Stimulated activated CD4-positive, alpha-beta T cell treated with anti-CD3 and anti-CD28 coated beads, Interleukin-2, amount 100 ng/mL, for 24 hours (primary cell): ENCODE measurements at places on chromosomes 1 and 21.

GRCh38 chr1:203691447-203691846 is 64.8 kb downstream of the ATP2B4 start:
- no peak for DNase-seq

DNA sequence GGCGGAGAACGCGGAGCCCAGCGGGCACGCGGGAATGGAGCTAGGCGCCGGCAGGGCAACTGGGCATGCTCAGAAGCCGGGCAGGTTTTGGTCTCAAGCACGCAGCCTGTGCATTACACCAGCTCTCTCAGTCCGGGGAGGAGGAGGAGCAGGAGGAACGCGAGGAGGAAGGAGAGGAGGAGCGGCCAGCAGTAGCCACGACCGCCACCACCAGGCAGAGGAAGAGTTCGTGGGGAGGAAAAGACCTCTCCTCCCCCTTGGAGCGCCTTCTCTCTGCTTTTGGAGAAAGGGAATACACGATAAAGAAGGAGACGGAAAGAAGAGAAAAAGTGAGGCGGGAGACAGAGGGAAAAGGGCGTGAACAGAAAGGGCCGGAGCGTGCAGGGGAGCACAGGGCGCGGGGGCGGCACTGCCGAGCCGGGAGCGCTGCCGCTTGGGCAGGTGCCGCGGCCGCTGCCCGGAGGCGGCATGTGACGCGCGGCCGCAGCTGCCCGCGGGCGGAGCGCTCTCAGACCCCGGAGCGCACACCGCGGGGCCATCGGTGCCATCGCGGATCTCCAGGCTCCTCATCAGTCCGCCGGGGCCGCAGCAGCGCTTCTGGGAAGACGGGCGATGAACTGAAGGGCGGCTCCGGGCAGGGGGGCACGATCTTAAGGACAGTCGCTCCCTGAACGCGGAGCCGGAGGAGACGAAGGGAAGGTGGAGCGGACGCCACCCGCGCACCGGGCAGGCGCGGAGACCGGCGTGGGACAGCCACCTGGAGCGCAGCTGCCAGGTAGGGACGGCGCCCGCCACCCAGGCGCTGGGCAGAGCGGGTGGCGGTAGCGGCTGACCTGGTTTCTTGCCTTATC is at the start of gene CHRM3:
Gene CHRM3, plus strand, starts transcription at position 116 of the 851 bp plus-strand sequence. CDS start 520,884 bp downstream, outside the sequence.
- DNase-seq, result peak; percentile 52

DNA sequence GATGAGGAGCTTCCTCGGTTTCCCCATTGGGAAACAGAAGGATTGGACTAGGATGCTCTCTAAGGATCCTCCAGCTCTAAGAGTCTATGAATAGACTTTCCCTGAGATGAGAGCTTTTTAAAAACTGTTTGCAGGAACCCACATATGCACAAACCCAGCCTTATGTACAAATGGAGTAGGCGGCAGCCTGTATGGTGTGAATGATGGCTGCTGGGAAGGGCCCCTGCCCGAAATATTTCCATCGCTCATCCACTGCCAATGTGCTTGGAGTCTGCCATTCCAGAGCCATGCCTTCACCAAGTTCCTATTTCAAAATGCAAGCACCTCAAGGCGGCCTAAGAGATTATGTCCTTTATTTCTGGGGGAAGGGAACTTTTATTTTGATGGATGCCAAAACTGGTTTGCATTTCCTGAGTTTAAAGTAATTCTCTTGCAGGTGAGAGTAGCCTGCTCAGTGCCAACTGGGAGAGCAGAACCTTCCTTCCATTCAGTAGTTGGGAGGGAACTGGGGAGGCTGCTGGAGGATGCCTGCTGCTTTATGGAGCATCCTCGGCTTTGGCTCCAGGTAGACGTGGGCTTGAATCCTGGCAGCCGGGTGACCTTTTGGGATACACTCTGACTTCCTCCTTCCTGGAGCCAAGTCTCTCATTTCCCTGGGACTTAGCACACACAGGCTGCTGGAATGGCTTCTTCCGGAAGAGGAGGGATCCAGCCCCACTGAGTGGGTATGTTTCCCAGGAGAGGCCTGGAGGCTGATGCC is 165.9 kb downstream of the ACTL8 start:
- no peak for DNase-seq

DNA sequence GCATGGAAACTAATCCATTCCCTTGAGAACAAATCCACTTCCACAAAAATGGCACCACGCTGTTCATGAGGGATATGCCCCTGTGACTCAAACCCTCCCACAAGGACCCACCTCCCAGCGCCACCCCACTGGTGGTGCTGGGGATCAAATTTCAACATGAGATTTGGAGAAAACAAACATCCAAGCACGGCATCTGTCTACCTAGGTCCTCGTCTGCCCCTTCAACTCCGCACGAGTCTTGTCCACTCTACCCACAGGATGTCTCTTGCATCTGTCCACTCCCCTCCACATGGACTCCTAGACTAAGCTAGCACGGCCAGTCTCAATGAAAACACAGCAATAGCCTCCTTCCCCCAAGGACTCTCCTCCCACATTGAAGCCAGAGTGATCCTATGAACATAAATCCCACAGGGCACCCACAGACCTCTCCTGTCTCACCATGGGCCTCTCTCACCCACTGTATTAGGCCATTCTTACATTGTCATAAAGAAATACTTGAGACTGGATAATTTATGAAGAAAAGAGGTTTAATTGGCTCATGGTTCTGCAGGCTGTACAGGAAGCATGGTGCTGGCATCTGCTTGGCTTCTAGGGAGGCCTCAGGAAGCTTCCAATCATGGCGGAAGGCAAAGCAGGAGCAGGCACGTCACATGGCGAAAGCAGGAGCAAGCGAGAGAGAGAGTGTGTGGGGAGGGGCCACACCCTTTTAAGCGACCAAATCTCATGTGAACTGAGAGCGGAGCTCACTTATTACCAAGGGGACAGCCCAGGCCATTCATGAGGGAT is 101.4 kb downstream of the TOMM20 start:
- DNase-seq, result no peak

DNA sequence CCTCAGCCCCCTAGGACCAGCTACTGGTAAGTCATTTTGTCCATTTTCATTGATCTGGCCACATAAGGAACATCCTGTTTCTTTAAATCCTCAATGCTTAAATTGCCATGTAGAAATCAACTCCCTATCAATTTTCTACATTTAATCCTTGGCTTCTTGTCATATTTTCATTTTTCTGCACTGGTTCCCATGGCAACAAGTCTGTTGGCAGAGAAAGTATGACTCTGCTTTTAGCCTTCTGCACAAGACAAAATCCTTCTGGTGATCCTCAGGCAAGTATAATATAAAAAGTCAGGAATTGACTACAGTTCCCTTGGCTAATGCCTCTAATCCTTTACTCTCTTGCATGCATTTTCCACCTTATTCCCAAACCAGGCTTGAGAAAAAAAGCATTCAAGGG is 65.0 kb downstream of the LRRC40 start:
- DNase-seq, result no peak

DNA sequence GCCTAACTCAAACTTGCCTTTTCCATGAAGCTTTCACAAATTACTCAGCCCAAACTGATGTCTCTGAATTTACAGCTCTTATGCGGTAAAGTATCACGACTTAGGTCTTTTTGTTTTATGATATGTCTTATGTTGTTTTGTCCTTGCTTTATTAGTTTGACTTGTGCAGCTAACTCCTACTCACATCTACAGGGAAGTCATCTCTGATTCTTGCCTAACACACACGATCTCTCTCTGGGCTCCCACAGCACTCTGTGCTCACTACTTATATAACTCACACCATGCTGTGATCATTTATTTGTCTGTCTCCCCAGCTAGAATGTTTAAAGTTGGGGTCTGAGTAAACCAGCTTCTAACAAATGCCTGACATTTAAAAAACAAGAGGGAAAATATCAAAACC is 9.3 kb upstream of the PI4KB start:
- no peak for DNase-seq

DNA sequence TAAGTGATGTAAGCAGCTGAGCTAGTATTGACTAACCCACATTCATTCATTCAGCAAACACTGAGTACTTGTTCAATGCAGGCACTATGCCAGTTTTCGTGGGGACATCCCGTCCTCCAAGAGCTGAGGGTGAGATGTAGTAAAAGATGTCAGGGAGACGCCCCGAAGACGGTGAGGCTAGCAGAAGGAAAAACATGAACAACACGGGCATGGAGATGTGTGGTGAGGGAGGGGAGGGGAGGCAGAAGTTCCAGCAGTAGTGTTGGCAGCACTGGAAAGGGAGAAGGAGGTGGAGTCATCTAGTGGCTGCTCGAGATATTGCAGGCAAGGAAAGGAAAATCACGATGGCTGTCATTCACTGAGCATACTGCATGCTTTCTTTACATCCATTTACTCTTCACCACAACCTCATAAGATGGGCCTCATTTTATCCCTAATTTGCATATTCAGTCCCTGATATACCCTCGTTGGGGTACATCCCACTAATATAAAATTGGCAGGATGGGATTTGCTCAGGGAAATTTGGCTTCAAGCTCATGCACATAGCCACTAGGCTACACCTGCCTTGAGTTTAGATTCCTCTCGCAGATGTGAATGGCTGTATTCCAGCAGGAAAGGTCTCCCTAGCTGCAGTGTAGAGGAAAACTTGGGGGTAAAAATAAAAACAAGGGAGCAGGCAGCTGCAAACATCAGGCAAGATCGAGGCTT is 14.5 kb downstream of the PDZK1IP1 start:
- peak; percentile 58 for DNase-seq

- DNase-seq, result no peak
Observed at GRCh38 chr1:87126886-87127505, 201.7 kb upstream of the LMO4 start.

GRCh38 chr1:115976062-115976920 is at the start of gene SLC22A15:
TSS of gene SLC22A15 (plus strand) at chr1:115976513. CDS start at chr1:115976628, 115 bp downstream.
- DNase-seq, result peak; percentile 43

DNA sequence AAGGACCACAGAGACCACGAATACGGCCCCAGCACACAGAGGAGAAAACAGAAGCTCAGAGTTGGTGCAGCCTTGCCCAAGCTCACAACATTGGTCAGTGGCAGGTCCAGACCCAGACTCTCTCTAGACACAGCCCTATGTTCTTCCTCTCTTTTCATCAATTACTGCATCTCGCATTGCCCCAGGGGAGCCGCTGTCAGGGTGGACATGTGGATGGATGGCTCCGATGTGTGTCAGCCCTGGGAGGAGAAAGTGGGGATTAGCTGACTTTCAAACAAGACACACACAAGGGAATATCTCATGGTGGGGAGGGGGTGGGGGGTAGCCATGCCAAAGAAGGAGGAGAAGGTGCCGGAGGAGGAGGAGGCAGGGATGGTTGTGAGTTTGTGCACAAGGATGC is 556.8 kb downstream of the NPHP4 start:
- no peak for DNase-seq

- DNase-seq, result no peak
Observed at GRCh38 chr1:101205457-101205856, 31.4 kb upstream of the S1PR1 start.

GRCh38 chr1:198913667-198914066 is 274.8 kb downstream of the PTPRC start:
- DNase-seq, result no peak

- DNase-seq, result no peak
Observed at GRCh38 chr1:188432427-188432826, 1603.7 kb downstream of the PLA2G4A start.

GRCh38 chr21:42702720-42703119 is 49.3 kb downstream of the PDE9A start:
- no peak for DNase-seq

GRCh38 chr1:44776730-44777068 is 1.4 kb downstream of the RPS8 start:
- no peak for DNase-seq

DNA sequence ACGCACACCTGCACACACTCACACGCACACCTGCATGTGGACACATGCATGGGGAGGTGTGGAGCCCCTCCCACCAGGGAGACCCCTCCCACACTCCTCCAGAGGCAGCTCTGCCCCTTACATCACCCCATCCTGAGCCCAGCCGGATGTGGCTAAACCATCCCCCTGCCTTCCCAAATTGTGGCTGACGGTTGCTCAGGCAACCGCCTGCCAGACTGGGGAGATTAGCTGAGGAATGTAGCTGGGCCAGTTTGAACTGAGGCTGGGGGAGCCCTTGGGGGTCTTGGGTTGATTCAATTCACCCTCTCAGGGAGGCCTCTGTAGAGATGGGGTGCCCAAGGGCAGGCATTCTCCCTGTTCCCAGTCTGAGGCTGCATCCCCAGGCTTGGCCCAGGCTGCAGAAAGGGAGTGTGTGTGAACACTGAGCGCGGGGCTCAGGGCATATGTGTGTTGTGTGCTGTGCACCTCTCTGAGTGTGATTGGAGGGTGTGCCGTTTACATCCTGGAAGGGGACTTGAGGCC is 12.9 kb downstream of the PTPRU start:
- DNase-seq, result no peak
